NCI-H1092 treated with DMSO at 0.1 percent for 48 hours (cell line): ENCODE measurements at places on chromosomes 12 and 14.

GRCh38 chr12:80293347-80293746 is 150.7 kb upstream of the PTPRQ start:
- DNase-seq: no peak

DNA sequence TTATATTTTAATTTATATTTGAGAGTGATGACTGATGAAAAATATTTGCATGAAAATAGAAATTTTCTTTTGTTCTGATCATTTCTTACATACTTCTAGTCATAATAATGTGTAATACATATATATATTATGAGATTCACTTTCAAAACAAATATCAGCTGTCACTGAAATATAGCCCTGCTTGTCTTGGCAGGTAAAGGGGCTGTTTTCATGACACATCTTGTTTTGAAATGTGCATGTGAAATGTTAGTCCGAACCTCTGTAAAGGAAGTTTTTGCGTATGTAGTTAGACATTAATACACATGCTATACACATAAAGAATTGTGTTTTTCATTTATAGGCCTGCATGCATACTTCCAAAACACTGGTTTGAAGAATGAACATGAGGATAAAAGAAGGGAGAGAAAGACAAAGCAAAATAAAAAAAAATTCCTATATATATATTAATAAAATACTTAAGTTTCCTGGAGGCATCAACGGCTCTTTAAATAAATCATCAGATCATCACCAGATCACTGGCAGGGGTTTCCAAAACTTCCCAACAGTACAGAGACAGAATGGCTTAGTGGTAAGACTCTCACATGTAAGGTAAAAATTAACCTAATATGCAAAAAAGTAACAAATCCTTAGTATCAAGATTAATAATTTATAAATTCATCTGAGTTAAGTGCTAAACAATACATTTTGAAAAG is 60.1 kb downstream of the SEL1L start:
- DNase-seq: no peak

DNA sequence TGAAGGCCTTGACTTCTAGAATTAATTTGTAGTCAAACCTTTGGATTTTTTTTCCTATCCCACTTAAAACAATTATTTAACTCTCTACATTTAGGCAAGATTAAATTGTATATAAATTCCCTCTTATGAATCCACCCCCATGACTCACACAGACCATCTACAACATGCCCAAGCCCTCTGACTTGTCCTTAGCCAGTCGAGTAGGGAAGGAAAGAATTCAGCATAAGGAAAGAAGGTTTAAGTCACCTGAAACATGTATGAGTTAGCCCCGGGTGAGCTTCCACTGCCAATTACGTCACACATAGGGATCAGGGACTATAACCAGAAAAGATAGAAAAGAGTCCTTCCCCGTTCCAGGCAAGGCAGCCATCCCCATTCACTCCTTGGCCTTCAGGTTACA is 14.9 kb upstream of the RESF1 start:
- no peak for DNase-seq

GRCh38 chr12:119592232-119592631 is 1.3 kb upstream of the TMEM233 start:
- DNase-seq: no peak

DNA sequence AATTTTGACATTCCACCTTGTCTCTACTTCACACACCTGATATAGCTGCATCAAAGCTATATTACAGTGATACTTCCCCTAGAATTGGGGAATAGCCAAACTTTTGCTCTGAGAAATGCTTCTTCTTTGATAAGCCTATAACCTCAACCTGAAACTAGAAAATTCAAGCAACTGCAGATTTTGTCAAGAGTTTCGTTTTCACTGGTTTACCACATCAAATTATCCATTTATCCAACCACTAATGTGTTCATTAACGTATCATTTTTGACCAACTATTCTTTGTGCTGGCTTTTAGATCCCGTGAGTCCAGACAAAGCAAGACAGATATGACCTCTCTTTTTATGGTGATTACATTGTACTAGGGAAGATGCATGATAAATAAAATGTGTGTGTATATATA is 13.5 kb upstream of the TAS2R46 start:
- DNase-seq: no peak

DNA sequence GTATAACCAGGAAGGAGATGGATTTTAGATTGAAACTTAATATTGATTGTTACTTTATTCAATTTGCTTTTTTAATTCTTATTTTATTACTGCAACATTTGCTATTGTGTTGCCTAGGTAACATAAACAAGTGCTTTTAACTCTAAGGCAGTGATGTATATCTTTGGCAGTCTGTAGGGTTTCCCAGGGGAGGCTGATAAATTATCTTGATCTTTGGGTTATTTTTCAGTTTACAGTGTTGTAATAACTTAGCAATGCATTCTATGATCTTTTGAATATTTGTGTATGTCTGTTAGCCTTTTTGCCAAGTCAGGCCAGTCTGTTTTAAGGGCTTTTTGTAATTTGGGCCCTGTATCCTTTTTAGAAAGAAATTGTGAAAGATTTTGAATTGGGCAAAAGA is 7.8 kb upstream of the DTD2 start:
- DNase-seq: no peak

DNA sequence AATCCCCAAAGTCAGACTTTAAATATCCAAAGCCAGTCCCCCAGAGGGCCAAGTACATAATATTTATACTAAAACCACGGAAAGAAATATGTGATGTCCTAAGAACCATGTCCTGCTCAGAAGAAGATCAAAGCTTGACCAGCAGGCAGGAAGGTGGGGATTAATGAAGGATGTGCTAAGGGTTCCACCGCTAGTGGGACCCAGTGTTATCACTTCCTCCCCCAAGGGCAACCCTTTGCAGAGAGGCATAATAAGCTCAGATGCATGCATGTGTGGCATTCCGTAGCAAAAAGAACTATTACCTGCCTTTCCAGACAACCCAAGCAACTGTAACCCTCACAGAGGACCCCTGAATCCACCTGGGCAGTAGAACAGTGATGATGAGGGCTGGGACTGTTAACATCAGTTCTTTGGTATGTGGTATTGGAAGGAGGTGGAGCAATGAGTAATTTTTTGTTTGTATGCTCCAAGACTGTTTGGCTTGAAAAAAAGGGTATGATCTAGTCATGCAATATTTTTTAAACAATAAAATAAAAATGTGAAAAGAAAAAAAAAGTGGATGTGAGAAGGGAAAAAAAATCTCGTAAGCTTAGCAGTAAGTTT is 71.7 kb upstream of the ETV6 start:
- DNase-seq: no peak

GRCh38 chr12:109020796-109021380 is at the start of gene SVOP:
SVOP (minus strand) TSS chr12:109021068; CDS start chr12:109020868, 200 bp downstream.
- DNase-seq: peak; percentile 84

DNA sequence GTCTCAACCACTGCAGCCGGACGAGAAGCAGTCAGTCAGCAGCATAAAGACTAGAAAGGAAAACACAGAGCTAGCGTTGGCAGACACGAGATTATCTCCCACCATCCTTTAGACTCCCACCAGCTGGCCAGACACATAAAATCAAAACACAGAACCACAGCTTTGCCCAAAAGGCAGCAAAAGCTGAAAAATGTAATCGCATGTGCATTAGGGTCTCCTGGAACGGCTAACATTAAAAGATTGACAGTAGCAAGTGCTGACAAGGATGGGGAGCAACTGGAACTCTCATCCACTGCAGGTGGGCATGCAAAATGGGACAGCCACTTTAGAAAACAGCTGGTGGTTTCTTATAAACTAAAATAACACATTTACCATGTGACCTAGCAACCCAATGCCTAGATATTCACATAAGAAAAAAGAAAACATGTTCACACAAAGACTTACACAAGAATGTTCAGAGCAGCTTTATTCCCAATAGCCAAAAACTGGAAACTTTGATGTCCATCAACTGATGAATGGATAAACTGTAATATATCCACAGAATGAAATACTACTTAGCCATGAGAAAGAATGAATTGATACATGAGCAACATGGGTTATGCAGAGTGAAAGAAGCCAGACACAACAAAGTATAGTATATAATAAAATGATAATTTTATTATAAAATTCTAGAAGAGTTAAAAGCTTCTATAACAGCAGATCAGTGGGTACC is 37.7 kb downstream of the NCOR2 start:
- no peak for DNase-seq

DNA sequence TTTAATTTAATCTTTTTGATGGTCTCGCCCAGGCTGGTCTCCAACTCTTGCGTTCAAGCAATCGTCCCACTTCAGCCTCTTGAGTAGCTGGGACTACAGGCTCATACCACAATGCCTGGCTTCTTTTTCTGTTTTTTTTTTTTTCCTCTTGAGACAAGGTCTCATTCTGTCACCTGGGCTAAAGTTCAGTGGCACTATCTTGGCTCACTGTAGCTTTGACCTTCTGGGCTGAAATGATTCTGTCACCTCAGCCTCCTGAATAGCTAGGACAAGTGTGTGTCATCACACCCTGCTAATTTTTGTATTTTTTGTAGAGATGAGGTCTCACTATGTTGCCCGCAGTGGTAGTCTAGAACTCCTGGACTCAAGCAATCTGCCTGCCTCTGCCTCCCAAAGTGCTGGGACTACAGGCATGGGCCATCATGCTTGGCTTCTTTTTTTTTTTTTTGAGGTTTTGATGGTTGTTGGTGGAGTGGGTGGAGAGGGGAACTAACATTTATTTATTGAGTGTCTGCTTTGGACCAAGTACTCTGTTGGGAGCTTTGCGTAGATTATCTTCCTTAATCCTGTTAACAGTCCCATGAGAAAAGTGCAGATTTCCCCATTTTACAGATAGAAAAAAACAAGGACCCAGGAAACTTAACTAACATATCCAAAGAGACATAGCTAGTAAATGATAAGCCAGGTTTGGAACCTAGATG is 102.0 kb downstream of the DIP2B start:
- no peak for DNase-seq

GRCh38 chr12:101097829-101098580 is 112.0 kb downstream of the SLC5A8 start:
- DNase-seq: no peak

DNA sequence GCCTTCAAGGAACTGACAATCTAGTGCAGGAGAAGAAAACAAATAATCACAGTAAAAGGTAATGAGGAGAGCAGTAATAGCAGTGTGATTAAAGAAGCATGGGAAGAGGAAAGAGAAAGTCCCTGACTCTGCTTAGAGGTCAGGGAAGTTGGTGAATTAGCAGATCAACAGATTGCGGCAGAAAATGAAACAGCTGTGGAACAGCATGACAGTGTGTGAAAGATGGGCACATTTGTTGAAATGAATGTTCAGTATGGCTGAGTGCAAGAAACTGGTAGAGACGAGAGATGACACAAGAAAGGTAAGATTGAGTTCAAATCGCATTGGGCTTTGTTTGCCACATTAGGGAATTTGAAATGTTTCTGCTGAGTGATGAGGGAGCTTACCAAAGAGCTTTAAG is 63.7 kb upstream of the RASSF8 start:
- DNase-seq: no peak

- DNase-seq: no peak
These were observed 159.5 kb upstream of the NRXN3 start for GRCh38 chr14:78010688-78011087.

DNA sequence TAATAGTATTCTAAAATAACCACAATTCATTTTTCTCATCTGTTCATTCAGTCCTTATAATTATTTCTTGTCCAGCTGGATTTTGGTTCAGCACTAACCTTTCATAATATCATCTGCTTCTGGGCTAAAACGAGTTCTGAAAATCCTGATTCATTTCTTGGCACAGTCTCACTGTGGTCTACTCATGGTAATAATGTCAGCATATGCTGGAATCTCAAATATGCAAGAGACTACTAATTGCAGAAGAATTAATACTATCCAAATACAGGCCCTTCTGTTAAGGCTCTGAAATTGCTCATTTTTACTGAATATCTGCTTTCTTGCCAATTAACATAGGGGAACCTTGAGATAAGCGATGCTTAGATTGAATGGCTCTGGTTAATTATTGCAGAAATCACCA is 597.1 kb downstream of the RPL10L start:
- DNase-seq: no peak

DNA sequence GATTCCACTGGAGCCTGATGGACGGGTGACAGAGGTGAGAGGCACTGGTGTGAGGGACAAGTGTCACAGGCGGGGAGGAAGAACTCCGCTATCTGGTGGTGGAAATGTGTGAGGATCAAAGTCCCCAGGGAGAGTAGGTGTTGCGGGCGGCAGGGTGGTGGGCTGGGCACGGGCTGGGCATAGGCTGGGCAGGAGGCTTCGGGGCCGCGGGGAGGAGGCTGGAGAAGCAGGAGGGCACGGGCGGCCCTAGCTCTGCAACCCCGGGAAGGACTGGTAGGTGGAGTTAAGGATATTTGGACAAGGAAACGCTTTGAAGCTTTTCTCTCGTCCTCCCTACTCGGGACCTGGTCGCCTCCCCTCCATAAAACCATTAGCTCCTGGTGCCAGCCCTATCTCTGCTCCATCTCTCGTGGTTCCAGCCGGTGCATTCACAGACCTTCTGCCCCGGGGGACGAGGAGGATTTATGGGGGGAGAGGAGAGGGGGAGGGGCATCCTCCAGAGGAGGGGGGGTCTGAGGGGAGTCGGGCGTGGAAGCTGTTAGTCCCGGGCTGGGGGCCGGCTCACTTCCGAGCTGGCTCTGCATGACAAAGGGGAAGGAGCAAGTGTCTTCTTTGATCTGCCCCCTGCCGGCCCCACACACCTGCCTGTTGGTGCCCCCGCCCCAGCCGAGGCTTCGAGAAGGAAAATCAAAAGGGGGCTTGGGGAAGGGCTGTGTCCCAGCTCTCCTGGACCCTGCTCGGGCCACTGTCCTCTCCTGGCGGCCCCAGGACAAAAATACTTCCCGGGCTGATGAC is 504 bp downstream of the WNT5B start:
- DNase-seq: peak; percentile 38

DNA sequence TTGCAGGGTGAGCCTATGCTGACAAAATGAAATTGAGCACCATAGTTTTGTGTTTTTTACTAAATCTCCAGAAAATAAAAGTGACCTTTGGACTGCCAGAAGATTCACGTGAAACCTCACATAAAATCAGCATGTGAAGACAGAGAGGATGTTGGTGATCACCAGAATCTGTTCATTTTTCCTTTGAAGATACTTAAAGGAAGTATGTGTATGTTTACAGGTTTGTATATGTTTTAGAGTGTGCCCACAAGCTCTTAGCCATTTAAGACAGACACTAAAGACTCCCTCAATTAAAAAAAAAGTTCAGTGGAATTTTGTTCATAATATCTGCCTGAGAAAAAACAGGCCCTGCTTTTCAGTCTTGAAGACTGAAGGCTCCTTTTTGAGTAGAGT is 25.9 kb downstream of the DDX47 start:
- no peak for DNase-seq

- DNase-seq: peak; percentile 49
These were observed 75.5 kb downstream of the FBXL14 start for GRCh38 chr12:1518591-1519516.

DNA sequence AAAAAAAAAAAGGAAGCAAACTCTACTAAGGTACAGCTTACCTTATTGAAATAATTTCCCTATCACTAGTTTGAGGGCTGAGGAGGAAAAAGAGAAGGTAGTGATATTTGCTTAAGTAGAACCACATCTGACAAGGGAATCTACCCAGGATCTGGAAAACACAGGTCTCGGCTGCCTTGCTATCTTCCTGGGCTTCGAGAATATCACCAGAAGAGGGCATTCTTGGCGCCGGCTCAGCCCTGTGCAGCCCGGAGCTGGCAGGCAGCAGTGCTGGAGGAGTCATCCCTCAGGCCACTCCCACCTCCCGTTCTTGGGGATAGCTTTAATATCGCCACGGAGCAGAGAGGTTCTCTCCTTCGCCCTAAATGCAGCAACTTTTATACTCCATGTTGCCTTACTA is 1181.2 kb downstream of the VRK1 start:
- peak; percentile 90 for DNase-seq
